ENCODE measurements at places on chromosomes 16 and 17.

DNA sequence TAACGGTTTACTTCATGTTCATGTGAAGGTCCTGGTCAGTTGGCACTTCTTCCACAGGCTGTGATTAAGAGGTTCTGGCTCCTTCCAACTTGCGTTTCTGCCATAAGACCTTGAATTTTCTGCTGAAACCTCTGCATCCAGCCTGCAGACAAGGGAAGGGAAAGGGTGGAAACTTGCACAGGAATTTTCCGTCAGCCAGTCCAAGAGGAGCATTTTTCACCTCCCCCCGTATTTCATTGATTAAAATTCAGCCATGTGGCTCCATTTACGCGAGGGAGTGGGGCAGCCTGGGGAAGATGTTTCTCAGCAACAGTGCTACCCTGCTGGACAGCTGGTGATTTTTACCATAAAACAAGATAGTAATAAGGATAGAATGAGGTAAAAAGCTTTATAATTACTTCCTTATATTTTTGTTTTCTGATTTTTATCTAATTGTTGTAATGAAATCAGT is 101.5 kb upstream of the SMIM36 start:
- no peak for DNase-seq

DNA sequence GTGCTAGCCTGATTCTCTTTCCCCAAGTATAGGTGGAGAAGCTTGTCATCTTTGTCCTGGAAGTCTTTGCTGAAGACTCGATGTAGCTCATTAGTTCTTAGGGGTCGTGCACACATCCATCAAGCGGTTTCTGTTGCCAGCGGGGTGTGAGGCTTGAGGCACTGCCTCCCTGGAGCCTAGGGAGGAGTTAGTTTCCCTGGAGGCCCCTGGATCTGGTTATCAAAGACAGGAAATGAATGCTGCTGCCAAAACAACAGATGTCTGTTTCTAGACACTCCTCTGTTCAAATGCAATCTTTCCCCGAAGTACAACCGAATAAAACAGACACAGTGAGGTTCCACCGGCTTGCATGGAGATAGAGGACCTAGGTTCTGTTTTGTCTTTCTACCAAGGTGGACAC is 17.5 kb downstream of the HS3ST4 start:
- DNase-seq: no peak

DNA sequence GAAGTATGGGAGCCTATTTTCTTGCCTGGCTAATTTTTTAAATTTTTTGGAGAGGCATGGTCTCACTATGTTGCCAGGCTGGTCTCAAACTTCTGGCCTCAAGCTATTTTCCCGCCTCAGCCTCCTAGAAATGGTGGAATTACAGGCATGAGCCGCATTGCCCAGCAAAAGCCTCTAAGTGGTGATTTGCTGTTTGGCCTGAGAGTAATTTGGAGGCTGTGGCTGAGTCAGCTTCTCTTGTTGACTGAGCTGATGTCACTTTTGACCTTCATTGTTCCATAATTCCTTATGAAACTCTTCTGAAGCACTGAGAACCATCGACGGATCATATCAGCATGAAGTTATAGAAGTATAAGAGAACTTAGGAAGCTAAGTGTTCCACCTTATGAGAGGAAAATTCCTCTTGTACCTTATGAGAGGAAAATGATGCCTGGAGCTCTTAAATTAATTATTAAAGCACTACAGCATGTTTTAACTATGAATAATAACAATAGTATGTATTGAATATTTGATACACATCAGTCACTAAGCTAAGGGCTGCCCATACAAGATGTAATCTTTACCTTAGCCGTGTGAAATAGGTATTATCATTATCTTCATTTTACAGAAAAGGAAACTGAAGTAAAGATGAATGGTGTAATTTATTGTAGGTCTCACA is 220.8 kb upstream of the MON1B start:
- DNase-seq: no peak

DNA sequence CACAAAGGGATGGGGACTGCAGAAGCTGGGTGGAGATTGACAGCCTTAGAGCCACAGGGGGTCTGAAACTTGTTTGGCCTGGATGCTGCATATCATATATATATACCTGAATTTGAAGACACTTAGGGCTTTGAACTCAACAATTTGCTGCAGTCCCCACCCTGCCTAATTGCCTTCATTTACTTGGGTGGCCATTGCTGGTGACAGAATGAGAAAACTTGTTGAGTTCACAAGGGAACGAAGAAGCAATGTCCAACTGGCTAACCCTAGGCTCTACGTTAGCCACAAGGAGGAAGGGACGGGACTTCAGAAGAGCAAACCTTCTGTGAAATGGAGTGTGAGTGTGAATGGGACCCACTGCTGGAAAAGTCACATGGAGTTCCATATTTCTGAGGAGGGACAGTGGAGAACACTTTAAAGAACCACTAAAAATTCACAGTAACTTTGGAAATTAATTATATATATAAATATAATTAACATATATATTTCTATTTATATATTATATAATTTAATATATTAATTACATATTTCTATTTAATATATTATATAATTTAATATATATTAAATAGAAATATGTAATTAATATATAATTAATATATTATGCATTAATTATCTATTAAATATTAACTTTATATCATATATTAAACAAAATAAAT is 215.3 kb upstream of the SOX9 start:
- no peak for DNase-seq

DNA sequence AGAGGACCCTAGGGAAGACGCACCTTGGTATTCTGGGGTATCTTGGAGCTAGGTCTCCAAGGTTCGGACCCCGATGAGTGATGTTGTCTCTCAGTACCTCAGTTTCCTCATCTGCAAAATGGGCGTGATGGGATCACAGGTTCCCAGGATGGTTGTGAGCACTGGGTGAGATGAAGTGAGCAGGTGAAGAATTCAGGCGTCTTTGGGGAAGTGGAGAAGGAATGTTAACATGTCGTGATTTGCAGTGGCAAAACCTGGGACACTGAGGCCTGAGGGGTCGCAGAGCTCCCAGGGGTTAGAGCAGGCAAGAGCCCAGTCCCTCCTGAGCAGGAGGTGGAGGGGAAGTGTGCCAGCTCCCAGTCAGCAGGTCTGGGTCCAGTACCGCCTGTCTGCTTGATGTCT is 215.1 kb upstream of the GSE1 start:
- no peak for DNase-seq

GRCh38 chr16:11613381-11614303 is 26.9 kb upstream of the LITAF start:
- DNase-seq: peak; percentile 40

DNA sequence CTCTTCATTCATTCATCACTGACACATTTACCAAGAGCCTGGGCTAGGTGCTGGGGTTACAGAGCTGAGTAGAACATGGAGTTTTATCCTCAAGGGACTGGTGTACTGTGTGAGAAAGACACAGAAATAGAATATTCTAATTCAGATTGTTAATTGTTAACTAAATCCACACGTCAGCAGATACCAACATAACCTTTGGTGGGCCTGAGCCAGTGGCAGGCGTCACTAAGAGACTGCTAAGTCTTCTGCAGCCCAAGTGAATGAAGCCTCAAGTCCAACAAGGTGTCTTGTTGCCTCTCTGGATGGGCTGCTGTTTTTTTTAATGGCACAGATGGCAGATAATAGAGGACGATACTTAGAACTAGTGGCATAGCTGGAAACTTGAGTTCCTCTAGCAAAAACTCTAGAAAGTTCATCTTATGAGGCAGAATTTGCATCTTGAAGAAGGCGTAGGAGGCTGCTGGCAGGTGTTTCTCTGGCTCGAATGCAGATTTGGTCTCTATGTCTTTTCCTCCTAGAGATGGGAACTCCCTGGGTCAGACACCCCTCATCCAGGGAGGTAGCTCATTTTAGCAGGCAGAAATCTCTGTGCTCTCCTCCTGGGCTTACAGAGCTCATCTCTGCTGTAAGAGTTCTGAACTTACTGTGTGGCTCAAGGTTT is 179.5 kb downstream of the NTN1 start:
- DNase-seq: no peak

DNA sequence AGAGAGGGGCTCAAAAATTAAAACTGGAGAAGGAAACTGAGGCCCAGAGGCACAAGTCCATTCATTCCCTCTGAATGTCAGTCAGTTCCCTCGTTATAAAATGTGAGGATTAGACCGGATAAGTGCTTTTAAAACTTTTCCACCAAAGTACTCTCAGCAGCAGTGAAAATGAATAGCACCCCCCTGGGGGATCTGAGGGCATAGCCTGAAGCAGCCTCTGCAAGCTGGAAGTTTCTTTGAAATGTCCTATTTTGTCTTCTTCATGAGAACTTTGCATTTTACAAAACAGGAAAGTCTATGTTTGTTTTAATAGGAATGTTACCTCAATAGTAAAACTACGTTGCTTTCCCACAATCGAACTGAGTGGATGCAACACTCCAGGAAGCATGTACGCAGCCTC is 273.0 kb downstream of the CEP112 start:
- no peak for DNase-seq

DNA sequence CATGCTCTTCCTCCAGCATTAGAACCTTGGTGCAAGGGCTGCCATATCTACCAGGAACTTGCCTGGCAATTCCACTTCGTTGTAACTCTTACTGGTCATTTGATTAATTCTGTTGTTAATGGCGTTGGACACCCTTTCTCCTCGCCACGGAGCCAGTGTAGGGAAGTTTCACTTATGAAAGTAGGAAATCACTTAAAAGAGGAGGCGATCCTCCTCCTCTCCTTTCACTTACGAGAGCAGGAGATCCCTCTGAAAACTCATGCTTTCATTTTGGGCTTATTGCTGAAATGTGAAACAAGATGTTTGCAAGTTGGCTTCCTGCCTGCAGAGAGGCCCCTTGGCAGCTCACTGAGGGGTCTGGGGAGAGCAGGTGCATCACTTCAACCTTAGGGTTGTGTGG is 226.0 kb downstream of the SNX29 start:
- DNase-seq: no peak

DNA sequence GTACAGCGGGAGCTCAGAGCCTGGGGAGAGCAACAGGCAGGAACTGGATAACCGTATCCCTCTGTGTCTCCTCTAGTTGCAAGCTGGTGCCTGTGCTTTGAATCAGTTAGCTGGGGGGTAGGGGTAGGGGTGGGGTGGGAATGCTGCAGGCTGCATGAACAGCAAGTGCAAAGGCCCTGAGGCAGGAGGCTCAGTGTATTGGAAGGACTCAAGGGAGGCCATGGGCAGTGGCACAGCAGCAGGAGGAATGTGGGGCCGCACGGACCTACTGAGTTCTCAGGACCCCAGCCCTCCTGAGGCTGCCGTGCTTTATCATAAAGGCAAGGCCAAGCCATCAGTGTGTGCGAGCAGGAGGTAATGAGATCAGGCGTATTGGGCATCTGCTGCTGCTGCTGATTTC is 3.3 kb downstream of the KATNB1 start:
- DNase-seq: no peak

DNA sequence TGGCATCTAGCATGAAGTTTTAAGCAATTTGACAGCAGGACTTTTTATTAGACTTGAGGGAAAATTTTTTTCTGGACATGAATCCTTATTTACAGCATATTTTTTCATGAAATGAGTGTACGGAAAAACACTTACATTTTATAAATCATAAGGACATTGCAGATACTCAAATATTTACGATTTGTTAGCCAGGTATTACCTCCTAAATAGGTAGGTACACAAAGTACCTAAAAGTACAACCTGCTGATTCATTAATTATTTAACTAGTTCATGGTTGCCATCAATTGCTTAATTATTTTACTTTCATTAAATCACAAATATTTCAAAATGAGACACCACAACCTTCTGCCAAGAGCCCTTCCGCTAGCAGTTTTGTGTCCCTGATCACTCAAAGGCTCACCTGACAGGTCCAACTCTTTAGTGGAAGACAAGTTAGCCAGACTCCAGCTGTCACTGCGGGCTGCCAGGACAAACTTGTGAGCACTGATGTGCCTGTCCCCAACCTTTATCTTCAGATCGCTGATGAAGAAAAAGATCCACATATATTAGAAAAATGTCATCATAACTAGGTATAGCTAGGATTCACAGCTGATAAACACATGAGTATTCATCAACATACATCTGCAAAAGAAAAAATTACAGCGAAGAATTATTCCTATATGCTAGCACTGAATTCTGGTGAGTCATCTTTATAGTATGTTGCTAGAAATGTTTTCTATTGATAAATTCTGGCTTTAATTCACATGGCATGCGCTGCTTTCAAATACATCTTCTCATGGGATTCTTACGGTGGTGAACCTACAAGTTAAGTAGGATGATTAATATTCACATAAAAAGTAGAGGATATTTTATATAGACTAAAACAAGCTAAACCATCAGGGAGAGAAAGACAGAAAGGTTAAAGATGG is 28.2 kb downstream of the ANKFY1 start:
- DNase-seq: no peak

DNA sequence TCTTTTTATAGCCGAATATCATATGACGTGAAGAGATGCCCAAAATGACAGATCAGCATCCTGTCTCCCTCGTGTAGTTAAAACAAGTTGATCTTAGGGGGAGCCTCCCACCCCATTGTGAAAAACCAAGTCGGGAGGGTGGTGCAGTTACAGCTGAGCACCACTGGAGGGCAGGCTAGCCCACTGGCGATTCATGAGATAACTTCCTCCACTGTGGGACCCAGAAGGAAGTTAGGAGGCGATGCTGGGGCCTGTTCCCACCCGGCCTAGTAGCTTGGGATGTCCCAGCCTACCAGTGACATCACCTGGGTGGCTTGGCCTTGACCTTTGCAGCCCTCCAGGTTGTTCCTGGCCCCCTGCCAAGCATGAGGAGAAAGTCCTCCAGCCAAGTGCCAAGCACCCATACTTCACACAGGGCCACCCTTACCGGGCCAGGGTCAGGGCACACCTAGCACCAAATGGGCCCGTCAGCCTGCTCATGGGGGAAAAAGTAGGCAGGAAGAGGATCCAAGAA is 8.1 kb upstream of the CPNE2 start:
- DNase-seq: peak; percentile 85

GRCh38 chr16:86496262-86496928 is 13.9 kb upstream of the FOXF1 start:
- DNase-seq: no peak

DNA sequence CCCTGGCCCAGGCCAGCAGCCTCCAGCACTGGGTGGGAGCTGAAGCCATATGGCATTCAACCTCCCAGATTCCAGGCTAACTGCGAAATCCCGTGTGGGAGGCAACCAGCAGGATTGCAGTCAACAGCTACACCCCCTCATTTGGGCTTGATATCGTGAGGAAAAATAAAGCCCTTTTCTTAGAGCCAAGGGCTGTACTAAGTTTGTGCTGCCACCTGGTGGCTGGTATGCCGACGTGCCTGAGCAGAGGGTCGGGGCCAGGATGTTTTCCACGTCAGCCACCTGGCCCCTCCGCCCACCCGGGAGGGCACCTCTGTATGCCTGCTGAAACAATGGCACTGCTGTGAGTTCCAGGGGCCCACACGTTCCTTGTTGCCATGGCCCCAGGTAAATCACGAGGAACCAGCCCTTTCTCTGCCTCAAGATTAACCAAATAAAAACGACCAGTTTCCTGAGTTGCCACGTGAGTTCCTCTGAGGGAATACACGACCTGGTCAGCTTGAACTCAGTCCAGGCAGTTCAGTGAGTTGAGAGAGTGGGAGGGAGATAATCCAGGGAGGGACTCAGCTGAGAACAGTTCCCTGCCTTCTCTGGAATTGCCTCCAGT is 9.0 kb downstream of the TMEM98 start:
- DNase-seq: peak; percentile 61
